ENCODE measurements at places on chromosomes 4 and X. TPM values are rescaled to one million over a fixed set of nuclear protein-coding genes. Genes with fewer than 3 reads are reported as not detected.
A peak's percentile ranks its signal among the peaks of the same experiment; 100 is the strongest.

- DNase-seq: peak; percentile 25
Measured at GRCh38 chr4:55475394-55476243, 71.1 kb downstream of the CLOCK start.

MAGED4B gene
- 3.5 TPM for total RNA-seq

DNA sequence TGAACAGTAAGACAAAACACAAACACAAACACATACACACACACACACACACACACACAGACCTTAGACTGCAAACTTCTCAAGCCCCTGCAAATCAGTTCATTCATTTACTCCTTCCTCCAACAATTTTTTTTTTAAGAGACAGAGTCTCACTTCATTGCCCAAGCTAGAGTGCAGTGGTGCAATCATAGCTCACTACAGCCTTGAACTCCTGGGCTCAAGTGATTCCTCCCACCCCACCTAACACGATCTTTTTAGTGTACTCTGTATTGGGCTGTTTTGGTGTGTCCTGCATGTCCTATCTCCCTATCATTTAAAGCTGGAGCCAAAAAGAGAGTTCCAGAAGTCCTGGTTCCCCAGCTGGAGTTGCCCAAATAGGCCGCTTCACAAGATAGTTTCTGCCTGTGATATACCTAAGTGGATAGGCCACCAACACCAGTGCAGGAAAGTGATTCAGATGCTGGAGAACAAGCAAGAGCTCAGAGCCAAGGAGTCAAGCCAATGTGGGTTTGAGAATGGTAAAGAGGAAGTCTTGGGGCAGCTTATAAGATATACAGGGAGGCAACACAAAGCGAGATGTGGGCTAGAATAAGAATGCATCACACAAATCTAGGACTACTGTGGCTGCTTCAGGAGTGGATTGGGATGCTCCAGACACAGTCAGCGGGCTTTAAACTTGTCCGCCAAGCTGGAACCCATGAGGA, 85.4 kb upstream of the RAPGEF2 start:
- no peak for DNase-seq

DNA sequence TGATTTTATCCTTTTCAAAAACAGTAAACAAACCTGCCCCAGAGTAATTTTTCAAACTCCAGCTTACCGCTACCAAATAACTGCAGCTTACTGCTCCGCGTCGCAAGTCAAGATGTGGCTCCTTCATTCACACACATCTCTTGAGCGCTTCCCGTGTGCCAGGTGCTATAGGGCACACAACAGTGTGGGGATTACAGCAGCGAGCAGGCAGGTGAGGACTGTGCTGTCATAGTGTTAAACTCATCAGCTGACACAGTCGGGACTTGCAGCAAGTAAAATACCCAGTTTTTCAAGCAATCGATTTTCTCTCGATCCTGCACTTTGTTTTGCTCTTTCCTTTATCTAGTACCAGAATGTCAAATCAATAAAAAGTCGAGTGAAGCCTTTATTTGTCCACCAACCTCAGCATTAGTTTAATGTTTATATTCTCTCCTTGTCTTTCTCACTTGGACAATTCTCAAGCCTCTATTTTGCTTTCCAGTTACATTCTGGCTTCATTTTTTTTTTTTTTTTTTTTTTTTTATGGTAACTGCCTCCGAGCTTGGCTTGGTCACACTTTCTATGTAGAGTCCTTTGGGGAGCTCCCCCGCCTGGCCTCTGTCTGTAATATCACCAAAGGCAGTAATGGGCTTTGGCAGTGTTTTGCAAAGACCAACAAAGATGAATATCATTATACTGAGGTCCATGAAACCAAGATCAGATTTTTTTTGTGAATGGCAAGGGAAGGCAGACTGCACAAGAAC, 8.3 kb upstream of the ASB5 start:
- peak; percentile 57 for DNase-seq

DNA sequence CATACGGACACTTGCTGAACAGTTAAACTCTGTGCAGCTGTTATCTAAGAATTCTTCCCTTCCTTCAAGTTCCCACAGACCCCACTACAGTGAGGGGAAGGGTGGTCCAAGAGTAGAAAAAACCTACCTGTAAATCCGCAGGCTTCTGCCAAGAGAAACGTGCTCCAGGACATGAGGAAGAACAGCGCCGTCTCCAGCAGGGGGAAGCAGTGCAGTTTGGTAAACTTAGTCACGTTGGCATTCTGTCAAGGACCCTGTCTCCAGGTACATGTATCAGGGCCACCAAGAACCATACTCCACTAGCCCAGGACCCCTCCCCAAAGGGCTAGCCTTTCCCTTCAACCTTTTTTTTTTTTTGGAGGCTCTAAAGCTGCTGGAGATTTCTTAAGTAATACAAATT, 79.9 kb downstream of the CHST7 start:
- DNase-seq: peak; percentile 7

- no peak for DNase-seq
Measured at GRCh38 chr4:110073053-110073845, 125.2 kb downstream of the ELOVL6 start.

DNA sequence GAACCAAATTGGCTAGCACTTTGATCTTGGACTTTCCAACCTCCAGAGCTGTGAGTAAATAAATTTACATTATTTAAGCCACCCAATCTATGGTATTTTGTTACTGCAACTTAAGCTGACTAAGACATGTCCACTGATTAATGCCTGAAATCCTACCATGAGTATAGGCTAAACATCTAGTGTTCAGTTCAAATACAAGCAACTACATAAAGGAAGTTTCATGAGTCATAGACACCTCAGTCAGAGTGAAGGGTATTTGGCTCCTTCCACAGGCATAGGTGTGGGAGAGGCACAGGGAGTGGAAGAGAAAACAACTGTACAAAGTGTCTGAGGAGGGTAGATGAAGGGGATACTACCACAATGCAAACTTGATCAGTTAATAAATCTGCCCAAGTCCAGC, 35.5 kb upstream of the PCDH19 start:
- peak; percentile 0 for DNase-seq

PPEF2 gene
- total RNA-seq: not detected

DNA sequence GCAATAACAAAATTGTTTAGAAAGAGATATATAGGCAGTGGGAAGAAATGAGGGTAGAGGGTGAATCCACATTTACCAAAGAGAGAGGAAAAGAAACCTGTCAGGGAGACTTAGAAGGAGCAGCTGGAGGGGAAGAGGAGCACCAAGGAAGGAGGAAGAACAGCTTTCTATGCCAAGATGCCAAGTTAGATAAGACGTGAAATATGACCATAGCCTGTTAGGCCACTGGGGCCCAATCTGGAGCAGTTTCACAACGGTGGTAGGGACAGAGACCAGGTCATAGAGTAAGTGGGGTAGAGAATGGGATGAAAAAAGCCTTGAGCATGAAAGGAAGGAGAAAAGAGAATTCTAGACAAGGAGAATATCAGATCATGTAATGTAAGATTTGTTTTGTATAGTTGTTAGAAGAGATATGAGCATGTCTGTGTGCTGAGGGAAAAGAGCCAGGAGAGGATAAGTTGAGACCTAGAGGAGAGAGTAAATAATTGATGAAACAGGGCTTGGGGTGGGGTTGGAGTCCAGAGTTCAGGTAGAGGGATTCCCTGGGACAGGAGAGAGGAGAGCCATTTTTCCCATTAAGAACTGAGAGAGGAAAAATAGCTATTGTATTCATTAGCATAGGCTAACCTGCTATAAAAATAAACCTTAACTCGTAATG, 4.4 kb upstream of the SOWAHB start:
- no peak for DNase-seq

DCHS2 gene
- total RNA-seq: 0.15 TPM

PWWP3B gene
- 1.8 TPM for total RNA-seq

DNA sequence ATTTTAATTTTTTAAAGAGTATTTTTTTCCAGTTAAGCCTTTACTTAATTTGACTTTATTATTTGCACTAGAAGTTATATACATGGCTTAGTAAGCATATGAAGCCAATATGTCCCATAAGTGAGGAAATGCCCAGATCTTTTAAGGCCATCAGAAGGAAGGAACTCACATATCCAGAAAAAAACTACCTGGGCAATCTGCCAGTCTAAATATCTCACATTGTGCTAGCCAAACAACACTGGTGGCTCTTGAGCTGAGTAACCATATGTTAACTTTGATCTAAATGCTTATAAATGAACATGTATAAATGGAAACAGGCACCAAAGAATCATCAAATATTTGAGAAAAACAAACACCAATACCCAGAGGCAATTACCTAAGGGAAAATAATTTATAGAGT, 138.6 kb upstream of the APOOL start:
- no peak for DNase-seq

F8 gene
- 2.2 TPM for total RNA-seq

GRCh38 chrX:18537068-18537467, 111.7 kb downstream of the CDKL5 start:
- DNase-seq: no peak

GRCh38 chr4:185018834-185019455, 655 bp downstream of the HELT start:
- no peak for DNase-seq

OR13H1 gene
- not detected for total RNA-seq

GRCh38 chr4:129364747-129365452, 268.9 kb downstream of the C4orf33 start:
- DNase-seq: no peak

RNF150 gene
- 2.4 TPM for total RNA-seq

DNA sequence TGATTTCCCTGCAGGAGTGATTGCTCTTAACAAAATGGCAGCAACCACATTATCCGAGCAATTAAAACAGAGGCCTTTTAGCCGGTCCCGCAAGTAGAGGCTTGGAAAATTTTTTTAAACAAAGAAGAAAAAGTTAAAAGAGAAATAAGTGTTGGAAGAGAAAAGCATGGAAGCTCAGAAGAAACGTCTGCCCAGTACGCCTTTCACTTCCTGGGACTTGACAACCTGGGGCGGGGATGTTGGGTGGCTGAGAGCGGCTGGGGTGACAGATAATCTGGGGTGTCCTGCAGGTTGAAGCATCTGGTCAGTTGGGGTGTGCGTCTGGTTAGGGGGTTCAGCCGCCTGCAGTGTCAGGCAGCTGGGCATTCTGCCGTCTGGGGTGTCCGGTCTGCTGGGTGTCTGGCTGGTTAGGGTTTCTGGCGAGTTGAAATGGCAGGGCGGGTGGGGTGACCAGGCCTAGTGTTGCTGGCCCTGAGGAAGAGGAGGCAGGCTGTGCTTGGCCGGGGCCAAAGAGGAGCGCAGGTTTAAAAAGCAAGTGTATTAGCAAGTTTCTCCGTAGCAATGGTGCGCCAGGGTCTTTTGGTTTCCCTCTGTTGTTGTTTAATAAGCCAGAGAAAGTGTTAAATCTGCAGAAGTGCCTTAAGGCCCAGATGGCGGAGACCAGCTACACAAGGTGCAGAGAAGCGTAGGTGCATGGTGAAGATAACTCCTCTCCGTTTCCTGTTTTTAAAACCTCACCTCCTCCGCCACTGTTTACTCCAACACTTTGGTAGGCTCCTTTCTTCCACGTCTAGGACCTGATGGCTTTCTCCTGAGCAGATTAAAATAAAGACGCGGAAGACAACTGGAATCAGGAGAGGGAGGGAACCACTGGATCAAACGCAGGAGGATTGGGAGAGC, 5.6 kb downstream of the HAND2 start:
- no peak for DNase-seq

- no peak for DNase-seq
Measured at GRCh38 chr4:120703908-120704307, 218.6 kb downstream of the PRDM5 start.

- DNase-seq: peak; percentile 19
Measured at GRCh38 chrX:131675596-131676194, 131.8 kb downstream of the OR13H1 start.

GRCh38 chr4:92387459-92388069, 83.8 kb downstream of the GRID2 start:
- peak; percentile 11 for DNase-seq

CT55 gene
- 0.34 TPM for total RNA-seq

- no peak for DNase-seq
Measured at GRCh38 chrX:56107320-56107719, 124.8 kb upstream of the KLF8 start.

Data from Daoy (cell line).